ENCODE measurements at places on chromosomes 7 and 10.
A peak's percentile ranks its signal among the peaks of the same experiment; 100 is the strongest.

DNA sequence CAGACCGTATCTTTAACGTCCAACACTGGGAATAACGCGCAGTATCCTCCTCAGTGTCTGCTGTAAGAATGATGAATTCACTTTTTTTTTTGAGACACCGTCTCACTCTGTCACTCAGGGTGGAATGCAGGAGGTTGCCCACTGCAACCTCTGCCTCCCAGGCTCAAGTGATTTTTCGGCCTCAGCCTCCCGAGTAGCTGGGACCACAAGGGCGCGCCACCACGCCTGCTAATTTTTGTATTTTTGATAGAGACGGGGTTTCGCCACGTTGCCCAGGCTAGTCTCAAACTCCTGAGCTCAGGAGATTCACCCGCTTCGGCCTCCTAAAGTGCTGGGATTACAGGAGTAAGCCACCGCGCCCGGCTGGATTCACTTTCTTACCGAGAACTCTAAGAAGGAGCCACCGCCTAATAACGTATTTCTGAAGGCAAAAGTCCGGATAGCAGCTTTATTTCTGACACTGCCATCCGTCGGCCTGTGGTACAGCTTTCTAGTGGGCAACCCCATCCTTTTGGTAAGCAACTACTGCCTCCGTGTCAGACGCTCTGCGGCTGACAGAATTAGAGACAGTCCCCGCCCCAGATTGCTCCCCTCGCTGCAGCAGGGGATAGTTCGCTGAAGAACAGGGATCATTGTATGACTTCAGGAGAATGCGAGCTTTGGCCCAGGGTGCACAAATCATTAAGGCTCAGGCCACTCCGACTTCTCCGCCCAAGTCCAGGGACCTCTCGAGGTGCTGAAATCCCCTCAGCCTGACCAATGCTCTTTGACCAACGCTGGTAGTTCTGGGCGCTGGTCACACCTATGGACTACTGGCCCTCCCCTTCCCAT lies 662 bp downstream of the POLR3A start:
- DNase-seq: peak; percentile 19

DNA sequence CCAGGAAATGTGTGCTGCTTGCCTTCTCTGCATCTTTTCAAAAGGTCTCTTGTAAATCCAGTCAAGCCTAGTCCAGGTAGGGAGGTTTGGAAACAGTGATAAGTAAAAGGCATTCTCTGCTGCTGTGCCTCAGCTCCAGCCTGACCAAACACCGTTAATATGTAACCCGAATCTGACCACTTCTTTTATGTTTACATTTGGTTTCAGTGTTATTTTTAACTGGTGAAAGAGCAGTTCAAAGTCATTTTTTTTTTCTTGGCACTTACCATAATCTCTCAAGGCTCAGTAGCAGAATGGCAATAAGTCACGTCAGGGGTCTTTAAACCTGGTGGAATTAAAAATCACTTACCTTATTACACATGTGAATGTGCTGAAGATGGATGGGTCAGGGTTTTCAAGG lies 216.8 kb downstream of the PTEN start:
- no peak for DNase-seq

DNA sequence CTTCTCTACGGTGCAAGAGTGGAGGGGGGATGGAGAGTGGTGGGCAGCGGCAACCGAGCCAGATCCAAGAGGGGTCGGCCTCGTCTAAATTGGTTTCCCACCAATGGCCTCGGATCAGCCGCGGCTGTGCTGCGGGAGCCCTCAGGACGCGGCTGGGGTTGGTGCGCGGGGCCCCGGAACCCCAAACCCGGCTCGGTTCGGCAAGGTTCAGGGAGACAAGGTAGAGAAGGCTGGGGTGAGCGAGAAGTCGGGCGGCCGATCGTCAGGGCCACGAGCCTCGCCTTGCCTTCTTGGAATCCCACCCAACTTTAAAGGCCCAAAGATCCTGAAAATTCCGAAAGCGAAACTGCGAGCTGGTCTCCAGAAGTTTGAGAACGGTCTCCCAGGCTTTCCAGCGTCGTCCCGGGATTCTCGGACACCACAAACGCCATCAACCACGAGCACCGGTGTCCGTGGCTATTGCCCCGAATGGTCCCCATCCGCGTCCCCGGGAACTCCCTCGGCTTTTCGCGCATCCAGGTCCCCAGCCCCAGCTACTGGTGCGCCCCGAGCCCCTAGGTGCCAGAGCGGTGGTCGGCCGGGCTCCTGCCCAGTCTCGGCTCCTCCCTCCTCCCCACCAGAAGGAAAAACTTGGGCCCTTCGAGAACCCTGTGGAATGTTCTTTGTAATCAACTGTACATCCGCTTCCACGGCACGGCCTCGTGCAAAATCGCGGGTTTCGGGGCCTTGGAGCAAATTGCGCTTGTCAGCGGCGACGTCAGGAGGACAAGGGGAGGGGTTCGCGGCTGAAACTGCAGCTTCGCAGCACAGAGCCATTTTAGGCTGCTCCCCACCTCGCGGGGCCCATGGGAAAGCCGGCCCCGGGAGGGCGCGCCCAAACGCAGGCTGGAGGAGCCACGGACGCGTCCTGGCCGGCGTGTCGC lies 3.2 kb downstream of the SFMBT2 start:
- DNase-seq: peak; percentile 38

- DNase-seq: no peak
Measured at GRCh38 chr7:113649556-113649955, 269.3 kb downstream of the PPP1R3A start.

DNA sequence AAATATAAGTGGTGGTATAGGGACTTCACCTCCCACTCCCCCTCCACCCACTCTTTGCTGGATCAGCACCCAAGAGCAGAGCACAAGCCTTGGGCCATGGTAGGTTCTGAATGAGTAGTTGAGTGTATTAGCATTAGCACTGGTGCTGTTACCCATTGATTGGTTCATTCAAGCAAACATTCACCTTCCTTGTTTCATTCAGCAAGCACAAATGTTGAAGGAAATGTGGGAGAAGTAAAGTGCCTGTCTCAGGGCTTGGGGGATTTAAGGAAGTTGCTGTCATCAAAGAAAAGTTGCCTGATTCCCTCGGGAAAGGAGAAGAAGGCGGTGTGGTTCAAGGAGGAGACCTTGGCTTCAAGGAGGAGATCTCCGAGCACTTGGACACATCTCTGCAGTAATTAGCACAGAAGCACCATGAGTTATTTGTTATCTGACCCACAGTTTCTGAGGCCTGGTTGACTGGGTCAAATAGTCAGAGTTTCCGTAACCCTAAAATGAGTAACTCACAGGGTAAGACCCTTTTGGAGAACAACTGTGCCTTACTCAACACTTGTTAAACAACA lies 17.3 kb downstream of the IL2RA start:
- no peak for DNase-seq

DNA sequence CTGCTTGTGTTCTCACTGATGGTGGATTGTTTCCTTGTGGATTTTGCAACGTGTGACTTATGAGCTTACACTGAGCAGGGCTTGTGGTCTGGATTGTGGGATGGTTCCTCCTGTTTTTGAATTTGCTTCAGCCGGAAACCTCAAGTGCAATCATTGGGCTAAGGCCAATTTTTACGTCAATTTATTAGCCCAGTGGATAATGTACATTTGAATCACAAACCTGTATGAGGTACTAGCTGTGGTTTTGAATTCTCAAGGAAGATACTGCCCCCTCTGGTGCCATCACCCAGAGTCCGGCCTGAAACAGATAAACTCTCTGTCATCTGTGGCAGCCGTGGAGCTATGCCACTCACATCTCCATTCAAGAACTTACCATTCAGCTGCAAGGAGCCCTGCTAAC lies 7.3 kb upstream of the ZNF777 start:
- peak; percentile 9 for DNase-seq

Data from hematopoietic multipotent progenitor cell treated with erythropoietin and hydrocortisone succinate and interleukin-3 and kit ligand, for 8 days (in vitro differentiated cells).